Pancreas (tissue), 10 donors: ENCODE measurements at places on chromosomes 12 and 14.
A peak's percentile ranks its signal among the peaks of the same experiment; 100 is the strongest.

GRCh38 chr12:93661021-93661420 is 16.2 kb upstream of the CRADD start:
- H3K36me3 ChIP-seq: no peaks in the 10 kb centered on the region
- DNase-seq: no peak
- H3K27ac ChIP-seq: no peak overlapping the region
- H3K27me3 ChIP-seq: no peaks in the 10 kb centered on the region
- H3K4me1 ChIP-seq: no peaks in the 10 kb centered on the region
- no peak overlapping the region for H3K4me3 ChIP-seq

DNA sequence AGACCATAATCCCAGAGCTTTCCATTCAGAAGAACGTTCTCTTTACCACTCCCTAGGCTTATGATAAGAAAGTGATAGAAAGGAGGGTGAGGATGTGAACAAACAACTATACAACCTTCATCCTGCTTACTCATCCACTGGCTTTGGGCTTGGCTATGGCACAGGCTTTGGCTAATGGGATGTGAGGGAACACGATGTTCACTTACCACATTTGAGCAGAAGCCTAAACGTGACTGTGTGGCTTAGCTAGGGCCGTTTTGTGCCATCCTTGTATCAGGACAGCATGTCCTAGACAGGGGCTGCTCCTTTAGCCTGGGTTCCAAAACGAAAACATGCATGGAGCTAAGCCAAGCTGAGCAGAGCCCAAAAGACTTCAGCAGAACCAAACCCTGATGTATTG is 118.6 kb upstream of the CCDC175 start:
- H3K36me3 ChIP-seq: no peaks in the 10 kb centered on the region
- H3K27me3 ChIP-seq: no peaks in the 10 kb centered on the region
- H3K4me1 ChIP-seq: no peaks in the 10 kb centered on the region
- no peak overlapping the region for H3K27ac ChIP-seq

DNA sequence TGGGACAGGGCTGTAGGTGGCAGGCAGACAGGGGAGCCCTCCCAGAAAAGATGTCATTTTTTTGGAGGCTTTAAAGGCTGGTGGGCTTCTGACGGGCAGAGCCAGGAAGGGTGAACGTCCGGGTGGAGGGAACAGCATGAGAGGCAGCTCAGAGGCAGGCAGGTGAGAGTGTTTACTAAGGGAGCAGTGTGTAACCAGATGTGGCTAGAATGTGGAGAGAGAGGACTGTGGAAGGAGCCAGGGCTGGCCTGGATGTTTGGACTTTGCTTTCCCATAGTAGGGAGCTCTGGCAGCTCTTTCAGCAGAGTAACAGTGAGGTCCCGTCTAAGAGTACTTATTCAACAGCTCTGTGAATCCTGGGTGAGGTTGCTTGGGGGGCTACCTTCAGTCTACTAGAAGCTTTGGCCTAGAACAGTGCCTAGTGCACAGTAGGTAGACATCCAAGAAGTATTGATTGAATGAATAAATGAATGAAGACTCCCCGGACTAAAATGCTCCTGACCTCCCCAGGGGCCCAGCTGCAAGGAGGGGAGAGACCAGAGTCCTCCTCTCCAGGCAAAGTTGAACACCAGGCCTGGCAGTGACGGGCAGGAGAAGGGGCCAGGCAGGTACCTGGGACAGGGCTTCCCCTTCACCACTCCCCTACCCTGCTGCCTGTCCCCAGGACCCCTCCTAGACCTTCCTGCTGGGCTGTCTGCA is 8.5 kb downstream of the FAM222A start:
- H3K4me1 ChIP-seq: peaks cover 17% of the 10 kb centered on the region
- no peak overlapping the region for H3K27ac ChIP-seq
- no peaks in the 10 kb centered on the region for H3K27me3 ChIP-seq
- no peak overlapping the region for H3K4me3 ChIP-seq
- DNase-seq: no peak

GRCh38 chr12:86389949-86390348 is 133.8 kb upstream of the MGAT4C start:
- H3K27me3 ChIP-seq: no peaks in the 10 kb centered on the region
- H3K4me3 ChIP-seq: no peak overlapping the region
- DNase-seq: no peak
- H3K4me1 ChIP-seq: no peaks in the 10 kb centered on the region
- no peak overlapping the region for H3K27ac ChIP-seq
- no peaks in the 10 kb centered on the region for H3K36me3 ChIP-seq

DNA sequence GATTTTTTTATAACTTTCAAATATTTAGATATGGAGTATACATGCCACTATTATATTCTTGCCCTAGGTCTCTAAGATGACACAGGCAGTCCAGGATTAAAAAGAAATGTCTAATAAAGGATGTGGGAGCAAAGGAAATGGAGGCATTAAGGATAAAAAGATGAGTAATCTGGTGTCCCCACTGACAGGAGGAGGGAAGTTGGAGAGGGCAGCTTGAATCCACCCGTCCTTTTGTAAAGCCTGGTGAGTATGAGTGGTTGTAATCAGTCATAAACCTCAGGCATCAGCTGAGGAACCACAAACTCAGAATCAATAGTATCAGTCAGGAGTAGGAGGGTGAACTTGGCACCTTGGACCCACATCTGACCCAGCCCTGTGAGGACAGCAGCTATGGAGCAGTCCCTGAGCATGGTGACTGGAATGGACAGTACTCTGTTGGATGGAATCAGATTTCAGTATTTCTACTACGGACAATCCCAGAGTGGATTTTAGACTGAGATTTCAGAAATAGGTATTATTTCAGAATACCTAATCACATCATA is 100.5 kb downstream of the EXOC5 start:
- H3K36me3 ChIP-seq: no peaks in the 10 kb centered on the region
- no peaks in the 10 kb centered on the region for H3K4me1 ChIP-seq
- H3K4me3 ChIP-seq: no peak overlapping the region
- H3K27me3 ChIP-seq: no peaks in the 10 kb centered on the region

DNA sequence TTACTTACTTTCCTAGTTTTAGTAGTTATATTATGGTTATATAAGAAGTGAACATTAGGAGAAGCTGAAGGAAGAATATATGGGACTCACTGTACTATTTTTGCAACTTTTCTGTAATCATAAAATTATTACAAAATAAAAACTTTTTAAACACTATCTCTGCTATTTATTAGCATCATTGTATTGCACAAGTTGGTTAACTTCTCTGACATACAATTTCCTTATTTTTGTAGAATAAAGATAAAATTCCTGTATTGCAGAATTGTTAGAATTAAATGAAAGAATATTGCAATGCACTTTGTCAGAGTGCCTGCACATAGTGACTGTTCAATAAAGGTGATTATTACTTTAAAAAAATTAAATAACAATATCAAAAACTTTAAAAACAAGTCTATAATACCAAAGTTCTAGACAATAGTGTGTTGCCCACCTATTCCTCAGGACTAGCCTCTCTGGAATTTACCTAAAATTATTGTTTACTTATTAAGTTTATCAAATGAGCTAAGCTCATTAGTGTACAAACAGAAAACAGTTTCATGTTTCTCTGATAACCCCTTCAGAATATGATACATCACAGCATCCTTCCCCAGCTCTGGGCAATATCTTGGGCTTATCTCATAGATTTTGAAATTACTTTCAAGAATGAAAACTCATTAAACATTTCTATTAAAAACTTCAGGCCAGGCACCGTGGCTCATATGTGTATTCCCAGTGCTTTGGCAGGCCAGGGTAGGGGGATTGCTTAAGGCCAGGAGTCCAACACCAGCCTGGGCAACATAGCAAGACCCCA is 77.4 kb upstream of the TMPO start:
- H3K27ac ChIP-seq: no peak overlapping the region
- no peaks in the 10 kb centered on the region for H3K4me1 ChIP-seq
- H3K4me3 ChIP-seq: no peak overlapping the region

GRCh38 chr12:131535779-131536178 is 175.1 kb upstream of the SFSWAP start:
- no peaks in the 10 kb centered on the region for H3K36me3 ChIP-seq
- no peak overlapping the region for H3K27ac ChIP-seq
- DNase-seq: no peak
- no peaks in the 10 kb centered on the region for H3K4me1 ChIP-seq

- no peaks in the 10 kb centered on the region for H3K27me3 ChIP-seq
- H3K4me3 ChIP-seq: no peak overlapping the region
- H3K4me1 ChIP-seq: peaks cover 12% of the 10 kb centered on the region
- no peak overlapping the region for H3K27ac ChIP-seq
- H3K36me3 ChIP-seq: no peaks in the 10 kb centered on the region
- no peak for DNase-seq
Measured at GRCh38 chr12:46260124-46260912, 8.5 kb downstream of the SLC38A1 start.

GRCh38 chr12:64616201-64616600 is 5.9 kb downstream of the RASSF3 start:
- H3K36me3 ChIP-seq: no peaks in the 10 kb centered on the region
- no peak for DNase-seq
- no peak overlapping the region for H3K27ac ChIP-seq
- H3K4me3 ChIP-seq: no peak overlapping the region

- H3K4me3 ChIP-seq: no peak within 1 kb of the TSS
- no peak for DNase-seq
- H3K27me3 ChIP-seq: no peaks in the 10 kb centered on the region
Measured at GRCh38 chr14:103094406-103095209, at the start of gene EXOC3L4. Gene EXOC3L4 (plus strand): TSS chr14:103094725. CDS start chr14:103100220, 5,495 bp downstream.

- H3K27me3 ChIP-seq: no peaks in the 10 kb centered on the region
- H3K4me3 ChIP-seq: no peak overlapping the region
- no peaks in the 10 kb centered on the region for H3K4me1 ChIP-seq
- H3K27ac ChIP-seq: no peak overlapping the region
Measured at GRCh38 chr12:91628656-91629055, 446.0 kb upstream of the DCN start.

GRCh38 chr12:5554711-5555110 is 122.8 kb downstream of the NTF3 start:
- H3K27me3 ChIP-seq: no peaks in the 10 kb centered on the region
- no peak overlapping the region for H3K4me3 ChIP-seq
- DNase-seq: no peak
- no peaks in the 10 kb centered on the region for H3K36me3 ChIP-seq
- no peaks in the 10 kb centered on the region for H3K4me1 ChIP-seq

- H3K36me3 ChIP-seq: no peaks in the 10 kb centered on the region
- no peaks in the 10 kb centered on the region for H3K27me3 ChIP-seq
- no peak overlapping the region for H3K4me3 ChIP-seq
- H3K27ac ChIP-seq: no peak overlapping the region
- H3K4me1 ChIP-seq: peaks cover 6% of the 10 kb centered on the region
- no peak for DNase-seq
Measured at GRCh38 chr12:99959549-99960170, 25.1 kb downstream of the ANKS1B start.

DNA sequence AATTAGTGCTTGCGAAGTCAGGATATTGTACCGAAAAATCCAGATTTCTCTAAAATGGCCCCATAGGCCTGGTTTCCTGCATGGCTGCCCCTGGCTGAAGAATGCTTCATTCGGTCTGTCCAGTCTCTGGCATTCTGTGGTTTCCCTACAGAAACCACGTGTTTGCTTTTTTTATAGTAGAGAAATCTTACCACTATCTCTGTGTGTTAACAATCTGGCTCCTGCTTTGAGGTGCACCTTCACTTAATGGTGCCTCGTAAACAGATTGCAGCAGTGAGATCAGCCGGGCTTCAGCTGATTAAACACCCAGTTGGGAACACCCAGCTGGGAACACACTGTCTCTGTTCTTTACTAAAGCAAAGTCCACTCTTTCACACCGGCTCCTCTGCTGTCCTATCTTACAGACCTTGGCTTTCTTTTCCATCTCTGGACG is 6.7 kb upstream of the DNAAF2 start:
- H3K36me3 ChIP-seq: no peaks in the 10 kb centered on the region
- H3K27me3 ChIP-seq: no peaks in the 10 kb centered on the region
- H3K4me3 ChIP-seq: no peak overlapping the region
- no peak for DNase-seq
- H3K27ac ChIP-seq: peak overlapping the region; percentile 71

- no peak overlapping the region for H3K4me3 ChIP-seq
- no peak for DNase-seq
- H3K36me3 ChIP-seq: peaks cover 72% of the 10 kb centered on the region
- no peaks in the 10 kb centered on the region for H3K4me1 ChIP-seq
- no peaks in the 10 kb centered on the region for H3K27me3 ChIP-seq
Measured at GRCh38 chr14:102975662-102976061, 53.2 kb downstream of the AMN start.

DNA sequence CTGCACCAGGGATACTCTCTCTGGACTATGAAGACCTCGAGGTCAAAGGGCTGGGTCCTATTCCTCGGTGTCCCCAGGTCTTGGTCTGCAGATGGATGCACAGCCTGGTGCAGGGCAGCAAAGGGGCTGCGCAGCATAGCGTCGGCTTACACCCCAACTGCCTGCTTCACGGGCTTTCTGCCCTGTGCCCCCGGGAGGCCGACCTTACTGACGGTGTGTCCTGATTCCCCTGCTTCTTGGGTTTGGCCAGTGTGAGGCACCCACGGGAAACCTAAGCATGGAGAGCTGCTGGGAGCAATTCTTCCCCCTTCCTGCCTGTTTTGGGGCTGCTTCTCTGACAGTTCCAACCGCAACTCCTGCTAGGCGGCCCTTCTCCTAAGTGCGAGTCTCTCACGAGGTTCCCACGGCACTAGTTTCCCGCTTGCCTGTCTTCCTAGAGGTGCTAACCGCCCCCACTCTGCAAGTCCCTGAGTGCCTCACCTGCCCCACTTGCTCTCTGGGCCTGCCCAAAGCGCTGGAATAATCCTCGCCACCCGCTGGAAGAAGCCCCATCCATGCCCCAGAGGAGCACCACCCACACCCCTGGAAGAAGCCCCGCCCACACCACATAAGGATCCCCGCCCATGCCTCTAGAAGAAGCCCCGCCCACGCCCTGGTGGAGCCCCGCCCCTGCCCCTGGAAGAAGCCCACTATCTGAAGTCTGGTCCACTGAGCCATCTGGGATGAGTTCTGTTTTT is 54.0 kb downstream of the PRIMA1 start:
- no peak for DNase-seq
- no peak overlapping the region for H3K27ac ChIP-seq
- H3K4me3 ChIP-seq: no peak overlapping the region
- no peaks in the 10 kb centered on the region for H3K27me3 ChIP-seq

DNA sequence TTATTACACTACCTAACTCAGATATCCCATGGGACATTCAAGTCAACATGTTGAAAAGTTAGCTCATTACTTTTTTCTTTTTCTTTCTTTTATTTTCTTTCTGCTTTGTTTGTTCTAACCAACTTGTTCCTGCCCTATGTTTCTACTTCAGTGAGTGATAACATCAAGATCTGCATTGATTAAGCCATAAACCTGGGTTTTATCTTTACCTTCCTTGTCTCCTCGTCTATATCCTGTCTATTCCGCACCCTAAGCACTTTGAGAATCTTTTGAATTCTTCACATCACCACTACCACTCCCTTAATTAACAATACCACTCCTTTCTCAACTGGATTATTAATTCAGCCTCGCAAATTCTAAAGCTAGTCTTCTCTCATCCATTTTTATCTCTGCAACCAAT is 81.9 kb upstream of the AVPR1A start:
- H3K27ac ChIP-seq: no peak overlapping the region
- no peaks in the 10 kb centered on the region for H3K27me3 ChIP-seq
- no peaks in the 10 kb centered on the region for H3K4me1 ChIP-seq
- no peak overlapping the region for H3K4me3 ChIP-seq
- H3K36me3 ChIP-seq: no peaks in the 10 kb centered on the region

- no peaks in the 10 kb centered on the region for H3K36me3 ChIP-seq
- no peaks in the 10 kb centered on the region for H3K4me1 ChIP-seq
- no peak overlapping the region for H3K4me3 ChIP-seq
- no peaks in the 10 kb centered on the region for H3K27me3 ChIP-seq
Measured at GRCh38 chr12:14164266-14164665, 182.9 kb upstream of the GRIN2B start.
